ENCODE measurements at places on chromosomes 6 and 20.

GRCh38 chr6:142376115-142376514 lies 74.3 kb downstream of the ADGRG6 start:
- DNase-seq, result no peak

DNA sequence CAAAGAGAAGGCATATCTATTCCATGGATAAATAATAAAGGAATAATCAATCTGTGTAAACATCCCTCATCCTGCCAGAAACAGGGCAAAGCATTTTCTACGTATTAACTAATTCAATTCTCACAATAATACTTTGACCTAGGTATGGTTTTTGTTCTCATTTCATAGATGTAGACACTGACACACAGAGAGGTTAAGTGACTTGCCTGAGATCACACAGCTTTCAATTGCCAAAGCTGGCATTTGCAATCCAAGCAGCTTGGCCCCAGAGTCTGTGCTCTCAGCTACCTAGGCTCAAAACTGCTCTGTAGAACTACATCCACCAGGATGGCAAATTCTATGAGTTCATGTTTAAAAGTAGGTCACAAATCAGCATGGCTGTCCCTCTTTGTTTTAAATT lies 124.9 kb downstream of the BMP7 start:
- no peak for DNase-seq

- DNase-seq, result no peak
These were observed 88.6 kb downstream of the WASF1 start for GRCh38 chr6:110090876-110091275.

GRCh38 chr6:135319819-135320218 lies 138.7 kb downstream of the MYB start:
- DNase-seq, result no peak

- DNase-seq, result no peak
These were observed 76.1 kb downstream of the SLC22A3 start for GRCh38 chr6:160424256-160424655.

Data from amniotic stem cell (primary cell).